Right ventricle myocardium superior (tissue), 1 donor: ENCODE measurements at places on chromosomes 7 and 10. TPM values are rescaled to one million over a fixed set of nuclear protein-coding genes. Genes with fewer than 3 reads are reported as not detected.

GRCh38 chr10:43049081-43049551 is 27.8 kb upstream of the RET start:
- no peak for DNase-seq

DNA sequence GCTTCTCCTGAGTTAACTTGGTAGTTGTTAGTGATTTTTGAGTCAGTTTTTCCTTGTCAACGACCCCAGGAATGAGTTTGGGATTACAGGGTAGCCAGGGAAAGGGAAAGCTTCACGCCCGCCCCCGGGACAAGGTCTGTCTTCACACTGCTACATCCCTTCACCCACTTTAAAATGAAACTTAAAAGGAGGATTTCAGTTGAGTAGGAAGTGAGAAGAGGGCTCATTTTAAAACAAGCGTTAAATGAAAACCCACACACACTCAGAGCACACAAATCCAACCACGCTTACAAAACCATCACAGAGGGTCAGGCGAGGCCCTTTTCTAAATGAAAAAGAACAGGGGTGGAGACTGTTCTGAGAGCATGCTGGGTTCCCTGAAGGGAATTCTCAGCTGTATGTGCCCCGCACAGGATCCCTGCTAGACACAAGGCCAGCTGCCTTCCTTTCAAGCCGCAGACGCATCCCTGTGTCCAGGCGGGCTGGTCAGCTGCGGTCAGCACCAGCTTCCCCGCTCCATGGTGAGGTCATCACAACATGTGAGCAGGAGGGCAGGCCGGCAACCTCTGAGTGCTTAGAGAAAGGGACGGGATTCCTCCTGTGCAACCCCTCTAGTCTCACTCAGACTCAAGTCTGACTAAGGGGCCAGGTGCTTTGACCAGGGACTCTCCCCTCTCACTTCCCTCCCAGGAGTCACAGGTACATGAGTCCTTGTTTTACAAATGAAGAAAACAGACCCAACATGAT is 111.8 kb downstream of the EGFR start:
- peak; percentile 78 for DNase-seq

- no peak for DNase-seq
These were observed 60.7 kb downstream of the TRIM24 start for GRCh38 chr7:138520742-138521141.

PDZD7 gene
- 0.38 TPM for total RNA-seq

MRLN gene
- total RNA-seq = not detected

FAM24B gene
- not detected for total RNA-seq

GRCh38 chr7:92158660-92159575 is 20.0 kb downstream of the LRRD1 start:
- DNase-seq = no peak

- DNase-seq = peak; percentile 71
These were observed 50.2 kb upstream of the PDCD4 start for GRCh38 chr10:110821508-110821907.

GRCh38 chr7:77995717-77996116 is 197.1 kb downstream of the PHTF2 start:
- no peak for DNase-seq

DNA sequence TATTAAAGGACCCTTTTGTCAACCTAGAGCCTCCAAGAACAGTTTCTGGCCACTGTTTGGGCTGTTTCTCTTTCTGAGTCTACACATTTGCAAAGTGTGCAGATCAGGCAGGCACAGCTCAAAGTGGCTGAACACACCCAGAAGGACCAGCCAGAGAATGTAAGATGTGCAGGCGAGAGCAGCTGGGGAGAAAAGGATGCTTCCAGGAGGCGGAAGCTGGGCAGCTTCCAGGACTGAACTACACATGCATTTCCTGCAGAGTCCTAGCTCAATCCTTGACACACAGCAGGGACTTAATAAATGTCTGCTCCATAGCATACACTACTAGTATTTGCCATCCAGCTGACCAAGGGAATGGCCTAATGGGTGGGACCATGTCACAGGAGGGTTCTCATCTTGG is 70.9 kb downstream of the CTBP2 start:
- DNase-seq = no peak

GRCh38 chr7:26340476-26341018 is 48.9 kb downstream of the SNX10 start:
- no peak for DNase-seq

POLR3A gene
- 7.3 TPM for total RNA-seq

DNA sequence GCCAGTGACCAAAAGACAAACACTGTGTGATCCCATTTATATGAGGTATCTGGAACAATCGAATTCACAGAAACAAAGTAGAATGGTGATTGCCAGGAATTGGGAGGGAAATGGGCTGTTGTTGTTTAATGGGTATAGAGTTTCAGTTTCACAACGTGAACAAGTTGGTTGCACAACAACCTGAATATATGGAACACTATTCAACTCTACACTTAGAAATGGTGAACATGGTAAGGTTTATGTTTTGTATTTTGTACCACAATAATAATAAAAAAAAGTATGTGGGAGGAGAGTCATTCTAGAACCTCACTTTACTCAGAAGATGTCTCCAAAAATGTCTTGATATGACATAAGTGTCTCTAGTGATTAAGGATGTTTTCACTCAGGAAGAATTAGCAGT is 85.2 kb upstream of the SGCE start:
- DNase-seq = no peak

ANLN gene
- total RNA-seq = 3.4 TPM

GRCh38 chr10:100021322-100021721 is 11.6 kb upstream of the DNMBP start:
- no peak for DNase-seq

GRCh38 chr10:86642499-86642898 is 11.8 kb upstream of the OPN4 start:
- no peak for DNase-seq

RSPH10B2 gene
- not detected for total RNA-seq

GIMAP7 gene
- 22.2 TPM for total RNA-seq

TUBB8 gene
- total RNA-seq = not detected

DNA sequence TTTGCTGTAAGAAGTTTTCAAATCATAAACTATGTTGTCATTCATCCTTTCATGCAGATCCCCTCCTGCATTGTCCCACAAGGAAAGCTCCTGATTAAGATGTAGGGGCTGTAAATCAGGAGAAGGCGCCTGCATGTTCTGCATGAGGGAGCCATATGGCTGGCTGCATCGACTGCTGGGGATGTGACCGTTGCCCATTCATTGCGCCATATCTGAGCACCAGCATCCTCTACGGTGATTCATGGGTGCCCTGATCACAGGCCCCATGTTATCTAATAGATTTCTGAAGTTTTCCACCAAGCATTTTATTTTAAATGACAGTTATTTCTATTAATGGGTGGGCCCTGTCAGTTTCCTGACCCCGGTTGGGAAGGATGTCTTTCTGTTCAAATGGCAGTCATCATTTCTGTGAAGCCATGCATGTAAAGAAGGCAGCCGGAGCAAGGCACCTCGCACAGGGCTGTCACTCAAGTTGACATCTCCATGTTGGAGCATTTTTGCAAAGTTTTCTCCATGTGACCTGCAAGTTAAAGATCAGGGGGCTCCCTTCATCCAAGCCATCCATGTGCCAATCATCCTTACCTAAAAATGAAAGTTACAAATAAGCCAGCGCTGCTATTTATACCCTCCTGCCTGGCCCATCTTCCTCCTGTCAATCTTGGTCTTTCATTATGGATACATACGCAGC is 128.8 kb downstream of the TEX36 start:
- DNase-seq = no peak

GRCh38 chr7:20661884-20662283 is 46.4 kb downstream of the ABCB5 start:
- no peak for DNase-seq

DNA sequence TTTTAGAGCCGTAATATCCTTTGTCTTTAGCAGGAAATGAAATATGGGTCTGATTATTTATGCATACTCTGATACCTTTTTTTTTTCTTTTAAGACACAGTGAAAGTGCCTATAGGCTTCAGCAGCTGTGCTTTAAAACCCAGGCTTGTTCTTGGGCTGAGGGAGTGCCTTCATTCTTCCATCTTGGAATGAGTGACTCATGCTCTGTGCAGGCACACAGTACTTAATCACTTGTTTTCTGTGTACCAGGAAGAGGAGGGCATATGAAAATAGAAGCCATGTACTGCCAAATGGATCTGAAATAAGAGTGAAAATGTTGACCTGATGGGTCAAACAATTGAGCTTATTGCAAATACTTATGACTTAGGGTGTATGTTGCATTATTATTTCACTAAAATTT is 12.0 kb downstream of the INPP5F start:
- DNase-seq = no peak

SPAG6 gene
- not detected for total RNA-seq

GRCh38 chr7:28556671-28557070 is 144.4 kb downstream of the CREB5 start:
- DNase-seq = no peak

VGF gene
- not detected for total RNA-seq

- no peak for DNase-seq
These were observed 13.9 kb downstream of the HDAC9 start for GRCh38 chr7:18509481-18509880.

DNA sequence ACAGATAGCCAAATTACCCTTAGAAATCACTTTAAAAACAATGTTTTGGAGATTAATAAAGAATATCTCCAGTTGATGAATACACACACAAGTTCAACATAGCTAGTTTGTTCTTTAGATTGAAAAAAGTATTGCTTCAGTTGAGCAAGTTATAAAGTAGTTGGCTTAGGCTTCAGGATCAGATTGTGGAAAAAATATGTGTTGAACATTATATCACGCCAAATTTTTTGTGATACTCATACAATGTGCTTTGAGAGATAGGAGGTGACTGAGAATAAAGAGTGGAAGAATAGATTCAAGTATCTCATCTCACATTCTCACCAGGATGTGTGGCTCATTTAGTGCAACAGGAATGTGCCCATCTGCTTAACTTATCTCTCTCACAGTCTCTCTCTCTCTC is 553.3 kb downstream of the HTR7 start:
- DNase-seq = no peak

- no peak for DNase-seq
These were observed 115.6 kb downstream of the FANK1 start for GRCh38 chr10:126011995-126012394.

TMEM130 gene
- total RNA-seq = not detected

GRCh38 chr7:103715376-103716120 is 269.5 kb upstream of the SLC26A5 start:
- DNase-seq = no peak

GRCh38 chr7:129101746-129102145 is 42.8 kb upstream of the TSPAN33 start:
- DNase-seq = no peak

DNA sequence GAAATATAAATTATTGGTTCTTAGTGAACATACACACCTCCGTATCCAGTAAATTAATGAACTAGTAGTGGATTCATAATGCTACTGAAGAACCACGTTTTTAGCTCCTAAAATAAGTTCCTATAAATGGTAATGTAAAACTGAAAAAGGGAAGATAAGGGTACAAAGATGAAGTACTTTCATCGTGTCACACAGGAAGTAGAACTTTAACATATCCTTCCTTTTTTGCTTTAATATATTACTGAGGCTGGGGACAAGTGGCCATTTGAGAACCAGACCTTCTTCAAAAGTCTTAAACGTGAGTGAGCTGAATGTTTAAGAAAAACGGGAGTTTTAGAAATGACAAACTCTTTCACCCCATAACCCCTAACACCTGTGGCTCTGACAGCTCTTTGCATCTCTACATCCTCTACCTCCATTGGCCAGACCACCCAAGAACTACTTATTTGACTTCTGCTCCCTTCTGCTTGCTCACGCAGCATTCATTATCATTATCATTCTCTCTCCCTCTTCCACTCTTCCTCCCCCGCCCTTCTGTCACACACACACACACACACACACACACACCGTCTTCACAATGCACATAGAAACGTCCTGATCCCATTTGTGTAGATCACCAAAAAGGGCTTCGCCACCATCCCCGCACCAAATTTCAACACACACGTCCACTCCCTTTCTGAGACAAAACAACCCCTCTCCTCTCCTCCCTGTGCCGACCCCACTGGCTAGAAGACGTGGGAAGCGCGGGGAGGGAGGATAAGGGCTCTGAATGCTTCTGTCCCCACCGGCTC is 677 bp downstream of the SKAP2 start:
- no peak for DNase-seq

DNA sequence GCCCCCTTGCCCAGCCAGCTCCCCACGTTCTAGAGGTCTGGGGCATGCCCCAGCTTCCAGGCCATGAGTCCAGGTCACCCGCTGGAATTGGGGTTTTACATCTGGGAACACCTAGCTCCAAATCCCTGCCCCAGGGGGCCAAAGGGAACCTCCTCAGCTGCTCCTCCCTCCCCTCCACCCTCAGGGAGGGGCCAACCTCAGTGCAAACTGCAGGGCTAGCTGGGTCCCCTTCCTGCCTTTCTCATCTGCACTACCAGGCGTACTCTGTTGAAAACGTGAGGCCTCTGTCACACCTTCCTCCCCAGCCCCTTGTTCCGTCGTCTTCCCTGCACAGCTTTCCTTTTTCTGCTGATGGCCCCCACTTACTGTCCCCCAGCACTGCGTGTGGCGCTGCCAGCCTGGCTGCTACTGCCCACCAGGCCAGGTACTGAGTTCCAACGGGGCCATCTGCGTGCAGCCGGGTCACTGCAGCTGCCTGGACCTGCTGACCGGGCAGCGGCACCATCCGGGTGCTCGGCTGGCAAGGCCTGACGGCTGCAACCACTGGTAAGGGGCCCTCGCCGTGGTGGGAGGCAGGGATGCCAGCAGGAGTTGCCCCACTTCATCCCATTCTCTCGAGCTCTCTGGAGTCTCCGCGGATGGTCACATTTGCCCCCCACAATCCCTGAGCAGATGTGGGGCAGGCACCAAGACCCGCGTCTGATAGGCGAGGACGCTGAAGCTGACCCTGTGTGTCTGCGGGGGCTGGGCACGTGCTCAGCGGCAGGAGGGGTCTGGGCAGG is 24.7 kb upstream of the ZNF862 start:
- no peak for DNase-seq

DNA sequence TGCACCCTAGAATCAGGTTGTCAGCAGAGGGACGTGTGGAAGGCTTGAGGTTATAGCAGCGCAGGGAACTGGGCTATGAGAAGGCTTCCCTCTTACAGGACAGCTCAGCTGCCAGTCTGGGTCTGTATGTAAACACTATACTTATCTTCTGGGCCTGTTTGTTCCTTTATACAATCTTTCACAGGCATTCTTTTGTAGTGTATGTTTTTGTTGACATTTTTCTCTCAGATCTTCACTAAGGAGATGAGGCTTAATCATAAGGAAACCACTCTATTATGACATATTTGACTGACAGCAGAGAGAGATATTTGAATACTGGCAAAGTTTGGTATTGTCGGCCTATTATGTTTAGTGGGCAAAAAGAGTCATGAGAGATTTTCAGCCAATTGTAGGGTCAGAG is 929 bp downstream of the GBF1 start:
- no peak for DNase-seq

CLDN4 gene
- 0.11 TPM for total RNA-seq

DNA sequence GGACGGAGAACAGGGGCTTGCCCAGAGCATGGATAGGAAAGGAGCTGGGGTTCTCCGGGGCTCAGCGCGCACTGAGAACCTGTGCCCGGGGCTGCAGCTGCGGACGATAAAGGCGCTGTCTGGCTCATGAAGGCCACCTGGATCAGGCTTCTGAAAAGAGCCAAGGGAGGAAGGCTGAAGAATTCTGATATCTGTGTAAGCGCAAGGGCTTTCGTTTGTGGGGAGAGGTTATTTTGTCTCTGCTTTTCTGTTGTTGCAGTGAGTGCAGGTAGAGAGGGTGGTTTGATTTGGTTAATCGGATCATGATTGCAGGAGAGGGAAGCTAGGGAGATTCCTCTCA is 250.5 kb downstream of the NSUN6 start:
- DNase-seq = no peak

GRCh38 chr7:158536871-158537515 is 50.6 kb downstream of the PTPRN2 start:
- DNase-seq = no peak

CDHR3 gene
- total RNA-seq = 12.4 TPM

SRGN gene
- total RNA-seq = 37.5 TPM

TAS2R38 gene
- not detected for total RNA-seq

ANKRD30A gene
- total RNA-seq = not detected
